Glomerular endothelial cell (primary cell): ENCODE measurements at places on chromosomes 5 and 9.

DNA sequence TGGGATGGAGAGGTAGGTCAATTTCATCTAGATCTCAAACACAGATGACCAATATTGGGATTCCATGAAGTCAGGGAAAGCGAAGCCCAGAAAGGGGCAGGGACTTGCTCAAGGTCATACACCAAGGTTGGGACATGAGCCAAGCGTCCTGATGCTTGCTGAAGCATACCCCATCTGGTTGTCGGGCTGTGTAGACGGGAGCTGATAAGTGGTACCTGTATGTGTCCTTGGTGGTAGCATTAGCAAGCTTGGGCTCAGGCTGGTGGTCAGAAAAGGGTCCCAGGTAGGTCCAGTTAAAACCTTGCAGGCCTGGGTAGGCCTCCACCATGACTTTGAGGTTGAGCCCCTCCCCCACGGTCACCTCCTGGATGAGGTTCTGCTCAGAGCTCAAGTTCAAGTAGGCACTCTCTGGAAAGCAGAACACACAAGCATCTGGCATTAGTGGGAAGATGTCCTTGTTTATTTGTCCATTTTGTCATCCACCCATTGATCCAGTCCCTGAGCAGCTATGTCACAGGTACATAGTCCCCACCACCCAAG, 13.2 kb downstream of the CSF1R start:
- DNase-seq, result no peak

GRCh38 chr5:168318240-168318639, 26.8 kb downstream of the WWC1 start:
- no peak for DNase-seq

DNA sequence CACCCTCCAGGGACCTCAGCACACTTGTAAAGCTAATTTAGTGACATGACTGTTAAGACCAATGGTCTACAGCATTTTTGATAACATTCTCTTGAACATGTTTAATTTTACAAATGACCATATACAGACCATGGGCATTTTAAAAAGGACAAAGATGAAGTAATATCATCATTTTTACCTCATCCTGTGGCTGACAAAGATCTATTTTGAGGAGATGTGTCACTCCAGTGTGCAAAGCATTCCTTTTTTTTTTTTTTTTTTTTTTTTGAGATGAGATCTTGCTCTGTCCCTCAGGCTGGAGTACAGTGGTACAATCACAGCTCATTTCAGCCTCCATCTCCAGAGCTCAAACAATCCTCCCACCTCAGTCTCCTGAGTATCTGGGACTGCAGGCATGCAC, 118.2 kb upstream of the TBC1D2 start:
- no peak for DNase-seq

GRCh38 chr5:153981905-153982605, 56.7 kb downstream of the FAM114A2 start:
- DNase-seq, result no peak

DNA sequence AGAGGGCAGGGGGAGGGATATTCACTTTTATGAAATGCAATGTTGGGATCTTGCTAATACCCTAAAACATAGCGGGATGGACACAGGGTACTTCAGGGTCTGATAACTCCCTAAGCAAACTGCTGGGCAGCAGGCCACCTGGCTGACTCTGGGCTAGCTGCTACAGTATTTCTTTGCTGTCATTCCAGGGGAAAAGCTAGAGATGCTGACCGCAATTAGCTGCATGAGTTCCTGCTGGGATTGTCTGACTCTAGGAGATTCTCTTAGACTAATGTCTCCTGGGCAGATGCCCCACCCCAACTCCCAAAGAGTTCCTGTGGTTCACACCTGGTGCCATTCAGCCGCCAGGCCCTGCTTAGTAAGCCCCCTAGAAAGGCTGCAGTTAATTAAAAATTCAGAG, 69.9 kb downstream of the PSAT1 start:
- no peak for DNase-seq

DNA sequence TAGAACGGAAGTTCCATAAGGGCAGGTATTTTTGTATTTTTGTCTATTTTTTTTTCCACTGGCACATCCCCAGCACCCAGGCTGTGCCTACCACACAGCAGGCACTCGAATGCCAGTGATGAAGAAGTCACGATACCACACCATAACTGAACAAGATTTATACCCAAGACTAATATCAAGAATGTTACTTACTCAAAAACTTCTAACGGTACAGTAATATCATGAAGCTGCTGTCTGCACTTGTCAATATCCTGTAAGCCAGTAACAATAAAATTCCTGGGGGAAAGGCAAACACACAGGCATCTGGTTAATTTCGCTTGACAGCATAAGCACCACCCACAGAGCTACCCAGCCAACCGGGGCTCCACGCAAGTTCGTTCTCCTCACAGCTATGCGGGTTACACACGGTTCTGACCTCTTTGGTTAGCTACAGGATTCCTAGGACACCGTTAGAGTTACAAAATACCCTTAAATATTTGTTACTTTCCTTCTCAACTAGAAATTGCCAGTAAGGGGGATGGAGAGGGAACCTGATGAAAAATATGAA, 1.3 kb downstream of the MED10 start:
- DNase-seq, result no peak

- no peak for DNase-seq
These were observed 12.8 kb downstream of the FAM81B start for GRCh38 chr5:95403996-95404395.

DNA sequence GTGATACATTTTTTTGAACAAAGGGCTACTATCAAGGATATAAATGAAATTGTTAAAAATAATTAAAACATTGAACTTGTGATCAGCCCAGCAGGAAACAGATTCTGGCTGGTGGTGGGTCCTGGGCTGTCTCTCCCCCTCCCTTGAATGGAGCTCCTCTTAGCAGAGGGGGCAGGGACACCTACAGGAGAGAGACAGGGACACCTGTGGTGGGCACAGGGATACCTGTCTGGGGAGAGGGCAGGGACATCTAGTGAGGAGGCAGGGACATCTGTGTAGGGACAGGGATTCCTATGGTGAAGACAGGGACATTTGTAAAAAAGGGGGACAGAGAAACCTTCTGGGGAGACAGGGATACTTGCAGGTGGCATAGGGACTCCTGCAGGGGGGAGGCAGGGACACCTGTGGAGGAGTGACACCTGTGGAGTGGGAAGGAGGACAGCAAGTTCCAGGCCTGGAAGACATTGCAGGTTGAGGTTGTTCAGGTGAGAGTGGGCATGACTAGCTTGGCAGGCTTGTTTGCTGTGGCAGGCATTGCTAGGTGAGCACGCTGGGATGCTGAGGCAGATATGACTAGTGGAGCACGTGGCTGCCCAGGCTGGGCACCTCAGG, 264.2 kb downstream of the IRX2 start:
- no peak for DNase-seq

- DNase-seq, result no peak
These were observed 176.0 kb upstream of the ZNF608 start for GRCh38 chr5:124922255-124922975.

DNA sequence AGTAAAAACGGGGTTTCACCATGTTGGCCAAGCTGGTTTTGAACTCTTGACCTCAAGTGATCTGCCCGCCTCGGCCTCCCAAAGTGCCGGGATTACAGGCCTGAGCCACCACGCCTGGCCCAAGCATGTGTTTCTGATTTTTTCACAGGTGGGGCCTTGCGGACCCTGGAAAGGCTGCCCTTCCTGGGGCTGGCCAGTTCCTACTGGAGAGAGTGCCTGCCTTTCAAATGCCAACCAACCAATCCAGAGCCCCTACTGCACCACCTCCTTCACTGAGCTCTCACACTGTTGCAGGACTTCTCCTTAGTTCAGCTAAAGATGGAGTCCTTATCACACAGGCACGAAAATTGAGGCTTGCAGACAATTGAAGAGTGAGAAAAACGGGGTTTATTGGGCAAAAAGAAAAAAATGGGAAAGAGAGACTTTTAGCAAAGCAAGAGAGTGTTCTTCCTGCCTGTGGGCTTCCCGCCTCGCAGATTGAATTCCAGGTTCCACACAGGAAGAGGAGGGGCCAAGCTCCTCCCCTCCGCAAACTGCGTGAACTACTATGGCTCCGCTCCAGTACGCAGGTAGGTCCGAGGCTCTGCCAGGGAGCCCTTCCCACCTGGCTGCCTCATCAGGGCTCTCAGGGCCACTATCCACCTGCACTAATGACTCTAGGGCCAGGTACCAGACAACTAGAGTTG, 8.3 kb upstream of the CMBL start:
- DNase-seq, result no peak

GRCh38 chr9:73026375-73026774, 73.5 kb upstream of the ALDH1A1 start:
- DNase-seq, result no peak

- no peak for DNase-seq
These were observed 114.3 kb downstream of the KCTD16 start for GRCh38 chr5:144284931-144285502.

DNA sequence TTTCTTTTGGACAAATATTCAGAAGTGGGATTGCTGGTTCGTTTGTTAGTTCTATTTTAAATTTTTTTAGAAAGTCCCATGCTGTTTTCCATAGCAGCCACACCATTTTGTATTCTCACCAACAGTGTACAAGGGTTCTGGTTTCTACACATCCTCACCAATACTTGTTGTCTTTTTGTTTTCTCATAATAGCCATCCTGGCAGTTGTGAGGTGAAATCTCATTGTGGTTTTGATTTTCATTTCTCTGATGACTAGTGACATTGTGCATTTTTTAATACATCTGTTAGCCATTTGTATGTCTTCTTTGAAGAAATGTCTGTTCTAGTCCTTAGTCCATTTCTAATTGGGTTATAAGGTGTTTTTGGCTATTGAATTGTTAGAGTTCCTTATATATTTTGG, 214.3 kb downstream of the ARRDC3 start:
- no peak for DNase-seq
